ENCODE measurements at places on chromosomes 3 and 15.

- no peak for DNase-seq
These were observed 17.0 kb upstream of the SLC9A9 start for GRCh38 chr3:143865302-143865701.

DNA sequence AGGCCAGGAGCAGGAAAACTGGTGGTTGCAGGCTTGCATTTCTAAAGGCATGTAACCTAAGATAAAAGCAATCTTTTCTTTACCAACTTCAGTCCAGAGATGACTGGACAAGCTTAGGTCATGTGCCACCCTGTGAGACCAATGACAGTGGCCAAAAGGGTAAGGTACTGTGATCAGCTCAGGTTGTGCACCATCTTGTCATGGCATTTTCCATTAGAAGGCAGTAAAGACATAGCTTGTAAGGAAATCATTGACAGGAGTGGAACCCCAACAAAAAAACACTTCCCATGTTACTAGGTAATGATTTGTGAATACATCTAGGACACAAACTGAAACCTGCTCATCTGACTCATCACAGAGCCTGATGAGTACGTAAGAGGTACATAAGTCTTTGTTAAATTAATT is 35.2 kb downstream of the SSR3 start:
- no peak for DNase-seq

GRCh38 chr3:86563400-86563970 is 427.5 kb downstream of the VGLL3 start:
- peak; percentile 4 for DNase-seq

GRCh38 chr3:32301426-32301825 is 62.9 kb downstream of the CMTM8 start:
- no peak for DNase-seq

DNA sequence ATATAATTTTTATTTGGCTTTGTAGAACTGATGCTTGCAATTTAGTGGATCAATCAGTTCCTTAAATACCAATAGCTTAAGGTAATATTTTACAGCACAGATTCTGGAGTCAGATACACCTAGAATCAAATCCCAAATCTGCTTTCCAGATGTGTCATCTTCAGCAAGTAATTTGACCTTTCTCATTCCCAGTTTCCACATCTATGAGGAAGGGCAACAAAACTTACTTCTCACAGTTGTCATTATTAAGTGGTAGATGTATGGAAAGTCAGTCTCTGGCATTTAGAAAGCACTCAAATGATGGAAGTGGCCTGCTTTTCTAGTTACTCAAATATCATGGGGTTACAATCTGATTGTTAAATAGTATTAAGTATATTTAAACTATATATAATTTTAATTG is 767.0 kb downstream of the CADM2 start:
- no peak for DNase-seq

GRCh38 chr3:31999907-32000439 is 18.4 kb downstream of the ZNF860 start:
- no peak for DNase-seq

DNA sequence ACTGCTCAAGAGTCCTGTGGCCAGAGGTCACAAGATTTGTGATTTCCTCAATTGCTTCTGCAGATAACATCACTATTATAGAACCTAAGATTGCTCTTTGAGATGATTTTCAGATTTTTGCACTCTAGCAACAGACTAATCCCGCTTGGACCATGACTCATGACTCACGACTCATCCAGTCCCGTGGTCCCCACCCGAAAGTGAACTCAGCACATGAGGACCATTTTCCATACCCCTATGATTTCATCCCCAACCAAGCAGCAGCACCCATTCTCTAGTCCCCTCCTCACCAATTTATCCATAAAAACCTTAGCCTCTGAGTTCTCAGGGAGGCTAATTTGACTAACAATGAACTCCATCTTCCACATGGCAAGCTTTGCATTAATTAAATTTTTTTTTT is 106.3 kb upstream of the ALCAM start:
- DNase-seq, result no peak

DNA sequence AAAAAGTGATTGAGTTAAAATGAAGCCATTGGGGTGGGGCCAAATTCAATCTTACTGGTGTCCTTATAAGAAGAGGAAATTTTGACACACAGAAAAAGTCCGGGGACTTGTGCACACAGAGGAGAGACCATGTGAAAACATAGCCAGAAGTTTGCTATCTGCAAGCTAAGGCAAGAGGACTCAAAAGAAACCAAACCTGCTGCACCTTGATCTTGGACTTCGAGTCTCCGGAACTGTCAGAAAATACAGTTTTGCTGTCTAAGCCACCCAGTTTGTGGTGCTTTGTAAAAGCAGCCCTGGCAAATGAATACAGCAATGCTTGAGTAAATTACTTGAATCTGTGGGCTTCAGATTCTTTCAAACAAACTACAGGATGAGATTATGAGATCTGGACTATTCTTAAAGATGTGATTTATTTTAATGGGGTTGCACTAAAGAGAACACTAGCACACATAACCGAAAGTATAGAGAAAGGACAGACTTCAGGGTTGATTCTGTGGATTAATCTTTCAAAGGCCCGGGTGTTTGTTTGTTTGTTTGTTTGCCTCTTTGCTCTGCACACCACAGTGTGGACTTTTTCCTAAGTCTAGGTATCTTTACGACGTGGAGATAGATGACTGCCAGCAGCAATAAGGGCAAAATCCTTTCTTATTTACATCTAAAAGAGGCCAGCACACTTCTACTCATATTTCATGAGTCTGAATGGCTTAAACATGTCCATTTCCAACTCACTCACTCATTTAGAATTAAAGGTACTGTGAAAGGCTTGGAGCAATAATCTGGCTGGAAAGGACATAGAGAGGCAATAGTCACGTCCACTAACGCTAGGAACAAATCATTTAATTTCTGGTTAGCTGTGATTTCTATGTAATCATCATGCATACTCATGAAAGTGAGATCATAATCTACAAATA is 53.9 kb upstream of the SSR3 start:
- DNase-seq, result no peak

GRCh38 chr3:57544181-57545125 is at the start of gene DNAH12:
TSS of gene DNAH12 (minus strand) at chr3:57544344. CDS start at chr3:57542870, 1,474 bp downstream.
- DNase-seq, result peak; percentile 36

DNA sequence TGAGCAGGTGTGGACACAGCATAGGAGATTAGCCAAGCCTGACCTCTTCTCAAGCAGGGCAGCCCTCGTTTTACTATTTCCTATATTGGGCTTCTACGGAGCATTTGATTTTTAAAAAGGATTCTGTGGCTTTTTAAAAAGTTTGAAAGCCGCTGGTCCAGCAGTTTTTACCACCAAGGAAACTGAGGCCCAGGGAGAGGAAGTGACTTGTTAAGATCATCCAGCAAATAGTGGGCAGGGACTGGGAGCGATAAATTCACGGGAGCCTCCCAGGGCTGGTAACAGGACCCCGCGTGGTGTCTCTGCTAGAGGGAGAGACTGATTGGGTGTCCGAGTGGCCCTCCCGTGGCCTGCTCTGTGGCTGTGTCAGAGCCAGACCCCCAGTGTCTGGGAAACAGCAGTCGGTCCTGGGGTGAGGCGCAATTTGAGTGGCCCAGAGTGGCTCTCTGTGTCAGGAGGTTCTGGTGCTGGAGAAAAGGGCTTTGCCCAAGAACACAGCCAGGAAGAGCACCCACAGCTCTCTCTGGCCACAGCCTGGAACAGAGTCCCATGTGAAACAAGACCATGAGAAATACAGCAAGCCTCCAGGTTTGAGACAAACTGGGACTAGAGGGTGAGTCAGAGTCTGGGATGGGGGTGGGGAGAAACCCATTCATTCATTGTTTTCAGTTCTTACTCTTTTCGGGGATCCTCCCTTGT is 4.2 kb downstream of the FURIN start:
- peak; percentile 70 for DNase-seq

DNA sequence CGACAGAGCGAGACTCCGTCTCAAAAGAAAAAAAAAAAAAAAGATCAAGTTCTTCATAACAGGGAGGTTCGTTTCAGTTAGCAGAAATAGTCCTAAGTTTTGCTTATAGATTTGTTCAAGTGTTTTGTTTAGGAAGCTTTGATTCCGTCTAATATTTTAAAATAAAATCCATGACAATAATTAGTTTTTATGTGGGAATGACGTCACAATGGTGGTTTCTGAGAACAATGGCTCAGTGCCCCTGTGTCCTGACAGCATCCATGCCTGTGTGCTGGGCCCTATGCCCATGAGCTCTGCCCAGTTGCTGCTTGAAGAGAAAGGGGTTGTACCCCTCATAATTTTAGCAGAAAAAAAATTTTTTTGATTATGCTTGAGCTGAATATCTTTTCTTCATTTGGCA is 134.0 kb downstream of the SST start:
- no peak for DNase-seq

DNA sequence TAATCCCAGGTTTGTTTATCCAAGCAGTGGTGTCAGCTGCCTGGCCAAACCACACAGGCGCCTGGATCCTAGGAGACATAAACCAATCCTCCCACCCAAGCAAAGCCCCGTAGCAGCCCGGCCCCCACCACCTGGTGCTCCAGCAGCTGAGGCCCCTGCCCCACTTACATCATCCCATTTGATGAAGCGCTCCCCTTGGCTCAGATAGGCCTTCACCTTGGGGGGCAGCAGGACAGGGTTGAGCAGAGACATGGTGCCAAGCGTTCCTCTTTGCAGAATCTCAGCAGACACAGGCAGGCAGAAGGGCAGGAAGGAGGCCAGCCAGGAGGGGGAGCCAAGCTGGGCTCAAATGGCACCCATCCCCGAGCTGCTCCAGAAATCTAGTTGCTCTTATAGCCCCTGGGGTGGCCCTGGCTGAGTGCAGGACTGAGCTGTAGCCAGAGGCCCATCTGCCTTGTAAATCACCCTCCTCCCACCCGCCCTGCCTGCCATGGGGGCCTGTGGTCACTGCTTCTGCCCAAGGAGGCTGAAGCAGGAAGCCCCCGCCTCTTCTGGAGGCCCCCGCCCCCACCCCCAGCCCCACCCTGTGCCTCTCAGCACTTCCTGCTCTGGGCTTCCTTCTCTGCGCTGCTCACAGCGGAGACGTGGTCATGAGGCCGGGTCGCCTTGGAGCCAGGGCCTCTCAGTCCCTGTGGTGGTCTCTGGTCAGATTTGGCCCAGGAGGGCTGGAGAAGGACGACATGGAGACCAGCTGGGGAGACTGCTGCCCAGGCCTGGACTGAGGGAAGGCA is at the start of gene PLCB2:
Gene PLCB2, minus strand, starts transcription at position 515 of the 791 bp plus-strand sequence. Its CDS starts 263 bp downstream, at position 252.
- DNase-seq, result peak; percentile 78

- DNase-seq, result no peak
These were observed 10.4 kb downstream of the KPNA4 start for GRCh38 chr3:160554980-160555379.

- no peak for DNase-seq
These were observed 21.4 kb downstream of the SCG3 start for GRCh38 chr15:51702710-51703109.

GRCh38 chr3:10015461-10015904 is 10.8 kb upstream of the FANCD2 start:
- DNase-seq, result no peak

GRCh38 chr15:41932511-41933289 is 38.8 kb upstream of the SPTBN5 start:
- DNase-seq, result no peak

- DNase-seq, result peak; percentile 32
These were observed 604.3 kb downstream of the FGF12 start for GRCh38 chr3:192122832-192123594.

DNA sequence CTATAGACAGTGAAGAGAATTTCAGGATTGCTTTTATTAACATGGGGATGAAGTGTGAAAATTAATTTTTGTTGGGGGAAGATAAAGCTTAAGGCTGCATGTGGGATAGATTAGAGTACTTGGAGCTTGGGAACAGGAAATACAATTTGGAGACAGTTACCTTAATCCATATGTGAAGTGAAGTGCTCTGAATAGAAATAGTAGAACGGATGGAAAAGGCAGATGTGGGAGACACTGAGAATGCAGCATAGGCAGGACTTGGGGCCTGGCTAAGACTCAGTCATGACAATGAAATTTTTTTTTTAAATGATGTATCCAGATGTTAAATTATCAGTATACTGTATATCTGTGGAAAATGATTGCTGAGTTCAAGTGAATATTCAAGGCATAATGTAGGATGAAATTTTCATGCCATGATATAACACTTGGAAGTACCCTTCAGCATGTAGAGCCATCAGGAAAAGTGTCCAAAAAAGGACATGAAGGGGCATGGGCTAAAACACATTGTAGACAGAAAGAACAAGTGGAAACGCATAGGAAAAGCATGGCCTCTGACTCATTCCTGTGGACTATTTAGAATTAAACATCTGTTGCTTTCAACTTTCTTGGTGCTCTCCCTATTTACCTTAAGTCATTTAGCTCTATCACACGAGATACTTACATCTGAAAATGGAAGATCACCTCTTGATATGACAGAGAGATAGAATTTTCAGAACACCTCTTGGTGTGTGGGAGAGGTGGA is 134.8 kb downstream of the RBMS3 start:
- no peak for DNase-seq

GRCh38 chr15:25838191-25838870 is 24.8 kb downstream of the ATP10A start:
- DNase-seq, result no peak

- DNase-seq, result no peak
These were observed 112.9 kb downstream of the SEC22A start for GRCh38 chr3:123314359-123315270.

DNA sequence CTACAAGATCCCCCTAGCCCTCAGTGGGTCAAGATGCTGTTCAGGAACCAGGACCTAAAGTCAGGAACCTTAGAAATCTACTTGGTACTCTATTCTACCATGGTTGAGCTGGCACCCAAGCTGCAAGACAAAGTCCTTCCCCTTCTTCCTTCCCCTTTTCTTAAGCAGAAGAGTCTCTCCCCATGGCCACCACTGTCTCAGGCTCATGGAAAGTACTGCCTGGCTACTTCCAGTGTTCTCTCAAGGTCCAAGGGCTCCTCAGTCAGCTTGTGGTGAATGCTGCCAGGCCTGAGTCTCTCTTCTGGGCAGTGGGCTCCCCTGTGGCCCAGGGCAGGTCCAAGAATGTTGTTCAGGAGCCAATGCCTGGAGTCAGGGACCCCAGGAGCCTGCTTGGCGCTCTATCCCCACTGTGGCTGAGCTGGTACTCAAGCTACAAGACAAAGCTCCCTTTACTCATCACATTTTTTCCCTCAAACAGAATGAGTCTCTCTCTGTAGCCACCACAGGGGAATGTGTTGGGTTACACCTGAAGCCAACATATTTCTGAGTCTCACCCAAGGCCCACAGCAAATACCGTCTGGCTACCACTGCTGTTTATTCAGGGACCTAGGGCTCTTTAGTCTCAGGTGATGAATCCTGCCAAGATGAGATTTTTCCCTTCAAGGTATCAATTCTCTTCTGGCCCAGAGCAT is 18.1 kb upstream of the SLC27A2 start:
- no peak for DNase-seq

- no peak for DNase-seq
These were observed 27.7 kb downstream of the AQR start for GRCh38 chr15:34941831-34942230.

- DNase-seq, result no peak
These were observed 17.3 kb upstream of the SAMD7 start for GRCh38 chr3:169894110-169894509.

GRCh38 chr3:55828712-55829111 is 341.6 kb upstream of the WNT5A start:
- no peak for DNase-seq

GRCh38 chr3:188918093-188918492 is 253.7 kb upstream of the TPRG1 start:
- DNase-seq, result no peak

GRCh38 chr3:34012102-34012461 is 213.7 kb downstream of the PDCD6IP start:
- DNase-seq, result no peak
